ENCODE measurements at places on chromosomes 1 and 21.

DNA sequence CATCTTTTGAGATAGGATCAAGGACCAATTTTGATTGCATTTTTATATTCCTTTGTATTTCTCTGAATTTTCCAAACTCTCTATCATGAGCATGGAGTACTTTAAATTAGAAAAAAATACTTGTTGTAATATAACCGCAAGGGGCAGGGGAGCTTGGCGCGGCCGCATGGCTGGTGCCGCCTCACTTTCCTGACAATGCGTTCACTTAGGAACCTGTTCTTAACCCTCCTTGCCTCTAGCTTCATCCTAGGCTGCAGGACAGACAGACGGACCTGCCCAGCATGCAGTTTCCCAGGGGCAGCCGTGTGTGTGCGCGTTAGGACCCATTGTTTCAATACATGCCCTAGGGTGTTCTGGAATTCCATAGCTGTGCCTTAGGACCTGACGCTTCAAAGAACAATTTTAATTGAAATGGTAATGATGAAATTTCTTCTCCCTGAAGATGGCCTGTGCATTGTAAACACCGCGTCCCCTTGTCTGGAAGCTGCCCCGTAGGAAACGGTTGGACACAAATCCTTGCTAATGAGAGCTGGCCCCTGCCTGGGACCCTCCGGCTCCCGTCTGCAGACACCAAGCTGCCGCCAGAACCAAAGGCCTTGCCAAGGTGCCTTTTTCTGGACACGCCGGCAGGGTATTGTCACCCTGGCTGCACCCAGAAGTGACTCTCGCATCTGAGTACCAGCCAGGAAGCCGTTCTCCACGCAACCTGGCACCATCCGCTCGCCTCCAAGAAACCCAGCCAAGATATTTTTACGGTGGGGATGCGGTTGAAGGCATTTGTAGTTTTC, 466.4 kb downstream of the NPHP4 start:
- DNase-seq, result no peak

DNA sequence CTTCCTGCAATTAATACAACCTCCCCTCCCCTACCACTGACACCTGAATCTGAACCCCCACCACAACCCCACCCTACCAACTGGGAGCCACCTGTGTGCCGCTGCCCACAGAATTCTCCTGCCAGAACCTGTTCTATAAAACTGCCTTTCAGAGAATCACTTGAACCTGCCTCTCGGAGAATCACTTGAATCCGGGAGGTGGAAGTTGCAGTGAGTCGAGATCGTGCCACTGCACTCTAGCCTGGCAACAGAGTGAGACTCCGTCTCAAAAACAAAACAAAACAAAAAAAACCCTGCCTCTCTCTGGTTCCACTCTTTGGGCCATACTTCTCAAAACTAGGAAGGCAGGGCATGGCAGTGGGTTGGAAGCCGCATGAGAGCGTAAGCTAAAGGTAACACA, 5.7 kb downstream of the URB1 start:
- no peak for DNase-seq

GRCh38 chr21:35593000-35593502, 467.3 kb downstream of the SETD4 start:
- no peak for DNase-seq

DNA sequence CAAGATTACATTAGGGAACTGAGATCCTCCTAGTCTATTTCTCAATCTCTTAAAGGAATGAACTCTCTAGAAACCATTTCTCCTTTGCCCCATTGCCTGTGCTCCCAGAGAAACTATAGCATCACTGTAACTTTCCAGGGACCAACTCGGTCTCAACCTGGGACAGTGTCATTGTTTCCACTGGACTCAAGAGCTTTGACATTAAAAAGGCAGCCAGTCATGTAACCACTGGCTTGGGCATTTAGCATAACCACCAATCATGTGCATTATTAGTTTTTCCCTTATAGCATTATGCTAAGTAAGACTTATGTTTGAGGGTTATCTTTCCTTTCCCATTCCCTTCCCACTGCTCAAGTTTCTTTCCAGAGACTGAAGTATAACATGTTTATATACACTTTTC, 18.2 kb downstream of the TEX38 start:
- no peak for DNase-seq

DNA sequence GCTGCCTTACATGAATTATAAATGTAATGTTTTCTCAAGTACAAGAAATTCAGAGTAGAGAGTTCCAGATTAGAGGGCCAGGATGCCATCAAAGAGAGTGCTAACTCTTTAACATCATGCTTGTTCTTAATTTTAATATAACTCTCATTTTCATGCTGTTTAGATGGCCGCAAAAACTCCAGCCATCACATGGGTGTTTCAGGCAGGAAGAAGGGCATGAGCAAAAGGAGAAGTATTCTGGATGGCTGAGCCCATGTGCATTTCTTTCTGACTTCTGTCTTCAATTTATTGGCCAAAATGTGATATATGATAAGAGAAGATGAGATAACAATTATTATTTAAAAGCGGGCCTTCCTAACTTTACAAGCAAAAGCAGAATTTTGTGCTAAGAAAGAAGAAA, 1328.6 kb downstream of the MRPL39 start:
- no peak for DNase-seq

DNA sequence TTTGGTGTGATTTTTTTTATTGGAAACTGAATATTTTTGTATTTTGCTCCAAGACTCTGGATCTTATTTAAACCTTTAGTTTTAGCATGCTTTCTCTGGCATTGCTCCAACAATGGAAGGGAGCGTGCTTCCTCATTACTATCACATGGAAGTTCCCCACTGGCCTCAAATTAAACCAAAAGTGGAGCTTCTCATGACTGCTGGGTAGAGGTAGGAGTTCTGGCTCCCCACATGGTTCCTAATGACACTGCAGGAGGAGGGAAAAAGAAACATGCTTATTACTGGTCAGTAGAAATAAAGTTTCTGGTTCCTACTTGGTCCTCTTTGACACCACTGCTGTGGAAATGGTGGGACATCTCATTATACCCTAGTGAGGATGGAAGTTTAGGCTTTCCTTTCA, 310.5 kb downstream of the PTGER3 start:
- DNase-seq, result no peak

DNA sequence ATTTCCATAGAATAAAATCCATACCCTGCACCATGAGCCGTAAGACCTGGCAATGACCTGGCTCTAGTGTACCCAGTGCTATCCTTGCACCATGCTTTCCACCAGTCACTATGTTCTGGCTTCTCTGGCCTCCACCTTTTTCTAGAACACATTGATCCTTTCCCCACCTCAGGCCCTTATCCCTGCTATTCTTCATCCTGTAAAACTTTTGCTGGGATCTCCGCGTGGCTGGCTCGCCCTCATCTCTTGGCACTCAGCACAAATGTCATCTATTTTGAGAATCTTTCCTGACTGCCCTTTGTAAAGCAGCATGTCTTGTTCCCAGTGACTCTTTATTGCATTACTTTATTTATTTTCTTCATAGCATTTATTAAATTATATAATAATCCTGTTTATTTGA, 169.8 kb upstream of the B3GALT2 start:
- DNase-seq, result no peak

- DNase-seq, result no peak
These were observed 1262.8 kb upstream of the PRMT6 start for GRCh38 chr1:105793536-105794146.

DNA sequence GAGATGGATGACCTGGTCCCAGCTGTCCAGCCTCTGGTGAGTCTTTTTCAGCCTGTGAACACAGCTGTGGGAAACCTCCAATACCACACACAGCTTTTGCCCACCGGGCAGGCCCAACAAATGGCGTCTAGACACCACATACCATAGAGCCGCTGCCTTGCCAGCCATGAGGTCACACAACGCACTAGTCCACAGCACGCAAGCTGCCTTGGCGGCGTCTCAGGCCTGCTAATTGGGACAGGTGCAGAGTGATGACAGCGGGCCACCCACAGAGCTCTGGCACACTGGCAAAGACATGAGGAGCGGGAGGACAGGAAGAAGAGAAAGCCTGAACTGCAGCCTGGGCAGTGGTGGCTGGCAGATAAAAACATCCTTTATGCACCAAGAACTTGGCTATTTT, 125.5 kb downstream of the ADAMTS1 start:
- DNase-seq, result no peak

DNA sequence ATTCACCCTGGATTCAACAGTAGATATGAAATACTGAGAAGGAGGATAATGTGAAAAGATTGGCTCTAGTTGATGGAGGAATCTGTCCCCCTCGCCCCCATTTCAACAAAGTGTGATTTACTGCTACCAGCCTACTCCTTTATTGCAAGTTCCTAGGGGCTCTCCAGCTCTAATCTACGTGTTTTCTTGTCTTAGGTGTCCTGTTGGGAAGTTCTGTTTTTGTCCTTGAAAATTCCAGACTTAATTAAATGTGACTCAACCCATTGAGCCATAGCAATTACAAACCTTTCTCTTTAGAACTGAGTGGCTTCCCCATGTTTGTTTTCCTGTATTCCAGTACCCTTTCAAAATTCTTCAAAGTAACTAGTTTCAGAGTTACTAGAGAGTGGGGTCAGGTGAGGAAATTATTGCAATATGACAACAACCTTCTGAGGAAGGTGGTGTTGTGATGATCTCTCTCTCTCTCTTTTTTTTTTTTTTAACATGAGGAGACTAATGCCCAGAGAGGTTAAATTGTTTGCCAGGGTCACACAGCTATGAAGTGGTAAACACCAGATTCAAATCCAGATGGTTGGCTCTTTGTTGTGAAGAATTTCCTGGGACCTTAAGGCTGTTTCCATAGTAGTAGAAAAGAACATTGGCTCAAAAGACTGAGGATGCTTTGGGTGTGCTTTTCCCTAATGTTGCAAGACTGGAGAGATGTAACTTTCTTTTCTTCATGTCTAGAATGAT, 3.5 kb downstream of the RGL1 start:
- DNase-seq, result no peak

DNA sequence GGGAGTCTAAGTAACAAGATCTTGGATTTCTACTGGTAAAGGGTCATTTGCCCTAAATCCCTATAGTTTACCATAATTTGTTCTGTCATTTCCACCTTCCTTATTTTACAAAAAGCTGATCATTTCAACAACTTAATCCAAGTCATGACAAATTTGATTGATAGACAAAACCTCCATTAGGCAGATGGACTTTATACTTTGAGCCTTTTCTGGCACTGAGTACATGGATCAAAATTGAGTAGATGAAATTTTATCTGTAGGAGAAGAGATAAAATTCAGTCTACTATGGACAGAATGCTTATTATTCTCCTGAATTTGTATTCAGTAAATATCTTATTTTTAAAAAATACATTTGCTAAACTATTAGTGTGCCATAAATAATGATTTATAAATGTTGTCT, 62.6 kb upstream of the NRIP1 start:
- DNase-seq, result no peak

DNA sequence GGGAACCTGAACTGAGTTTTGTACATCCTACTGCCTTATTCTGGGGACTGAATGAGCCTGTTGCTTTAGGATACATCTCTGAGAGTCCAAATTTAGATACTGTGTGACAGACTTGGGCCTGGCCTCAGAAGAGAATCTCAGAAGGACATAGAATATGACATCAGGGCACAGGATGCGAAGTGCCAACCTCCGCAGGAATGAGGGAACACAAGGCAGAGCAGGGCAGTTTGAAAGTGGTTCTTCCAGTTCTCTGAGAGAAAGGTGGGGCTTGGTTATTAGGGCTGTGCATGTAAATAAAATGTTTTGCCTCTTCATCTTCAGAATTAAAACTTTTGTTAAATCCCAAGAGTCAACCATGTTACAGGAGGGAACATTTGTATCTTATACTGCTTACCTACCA, 23.1 kb downstream of the TRAF5 start:
- DNase-seq, result no peak

GRCh38 chr1:51636191-51636590, 19.3 kb downstream of the OSBPL9 start:
- no peak for DNase-seq

GRCh38 chr21:44749116-44749758, 37.9 kb upstream of the TSPEAR start:
- DNase-seq, result no peak

DNA sequence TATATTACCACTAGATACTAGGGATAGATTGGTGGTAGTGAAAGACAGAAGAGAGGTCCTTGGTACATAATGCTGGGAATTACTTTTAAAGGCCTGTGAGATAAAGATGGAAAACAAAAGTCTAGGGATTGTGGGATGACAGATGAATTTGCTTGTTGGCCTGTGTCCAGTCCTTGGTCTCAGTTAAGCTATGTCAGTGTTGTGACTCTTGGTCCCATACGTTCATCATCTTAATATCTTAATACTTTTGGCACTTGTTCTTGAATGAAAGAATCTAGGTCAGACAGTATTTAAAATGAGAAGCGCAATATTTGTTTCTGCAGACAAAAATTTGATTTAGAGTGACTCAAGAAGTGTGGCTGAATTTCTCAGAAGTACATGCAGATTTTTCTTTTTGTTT, 7.6 kb downstream of the RPL5 start:
- DNase-seq, result no peak

GRCh38 chr1:165240492-165240891, 116.0 kb downstream of the LMX1A start:
- DNase-seq, result no peak

DNA sequence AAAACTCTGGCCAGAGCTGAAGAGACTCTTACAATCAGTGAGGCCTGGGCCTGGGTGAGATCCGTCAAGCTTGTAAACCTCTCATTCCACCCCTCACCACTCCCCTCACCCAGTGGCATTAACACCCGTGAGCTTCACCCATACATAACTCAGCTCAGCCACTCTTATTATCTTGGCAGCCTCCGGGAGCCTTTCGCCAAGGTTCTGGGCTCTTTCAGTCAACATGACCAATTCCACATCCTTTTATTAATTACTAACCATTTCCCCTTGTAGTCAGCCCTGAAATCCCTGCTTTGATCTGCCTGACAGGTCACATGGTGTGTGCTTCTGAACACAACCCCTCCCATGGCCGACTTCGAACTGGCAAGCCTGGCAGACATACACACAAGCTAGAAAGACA, 134.8 kb downstream of the SETD4 start:
- DNase-seq, result no peak

DNA sequence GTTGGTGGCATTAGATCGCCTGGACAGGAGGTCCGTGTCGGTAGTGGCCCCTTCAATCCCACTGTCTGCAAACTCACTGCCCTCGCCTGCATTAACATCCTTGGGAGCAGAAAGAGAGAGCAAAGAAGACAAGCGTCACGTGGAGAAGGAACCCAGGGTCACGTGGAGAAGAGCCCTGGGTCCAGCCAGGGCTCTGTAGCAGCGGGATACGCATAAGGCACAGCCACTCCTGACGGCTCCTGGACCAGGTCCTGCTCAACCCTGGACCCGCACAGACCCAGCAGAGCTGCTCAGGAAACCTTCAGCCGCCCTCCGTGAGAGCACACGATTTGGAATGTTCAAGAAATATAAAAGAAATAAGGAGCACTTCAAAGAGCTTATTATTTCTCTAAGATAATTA, 92.0 kb downstream of the TIAM1 start:
- no peak for DNase-seq
